ENCODE measurements at places on chromosomes 7 and 10.
A peak's percentile ranks its signal among the peaks of the same experiment; 100 is the strongest.

- no peak for DNase-seq
Measured at GRCh38 chr10:86878983-86879713, 78.3 kb downstream of the MMRN2 start.

- DNase-seq, result no peak
Measured at GRCh38 chr7:157745721-157746709, 409.2 kb downstream of the DNAJB6 start.

DNA sequence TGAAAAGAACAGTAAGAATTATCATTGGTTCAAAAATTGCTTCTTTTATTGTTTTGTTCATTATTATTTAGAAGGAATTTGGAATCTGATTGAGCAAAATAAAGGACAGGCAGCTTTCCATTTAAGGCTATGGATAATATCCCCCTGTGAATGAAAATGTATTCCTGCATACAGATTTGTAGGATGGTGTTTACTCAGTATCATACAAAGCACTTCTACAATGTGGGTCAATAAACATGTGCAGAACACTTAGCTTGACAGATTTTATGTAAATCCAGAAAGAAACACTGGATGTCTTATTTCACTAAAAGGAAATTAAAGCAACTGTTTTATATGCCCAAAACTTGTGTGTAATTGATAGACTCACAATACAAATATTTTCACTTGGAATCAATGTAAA, 189.7 kb downstream of the THSD7A start:
- no peak for DNase-seq

DNA sequence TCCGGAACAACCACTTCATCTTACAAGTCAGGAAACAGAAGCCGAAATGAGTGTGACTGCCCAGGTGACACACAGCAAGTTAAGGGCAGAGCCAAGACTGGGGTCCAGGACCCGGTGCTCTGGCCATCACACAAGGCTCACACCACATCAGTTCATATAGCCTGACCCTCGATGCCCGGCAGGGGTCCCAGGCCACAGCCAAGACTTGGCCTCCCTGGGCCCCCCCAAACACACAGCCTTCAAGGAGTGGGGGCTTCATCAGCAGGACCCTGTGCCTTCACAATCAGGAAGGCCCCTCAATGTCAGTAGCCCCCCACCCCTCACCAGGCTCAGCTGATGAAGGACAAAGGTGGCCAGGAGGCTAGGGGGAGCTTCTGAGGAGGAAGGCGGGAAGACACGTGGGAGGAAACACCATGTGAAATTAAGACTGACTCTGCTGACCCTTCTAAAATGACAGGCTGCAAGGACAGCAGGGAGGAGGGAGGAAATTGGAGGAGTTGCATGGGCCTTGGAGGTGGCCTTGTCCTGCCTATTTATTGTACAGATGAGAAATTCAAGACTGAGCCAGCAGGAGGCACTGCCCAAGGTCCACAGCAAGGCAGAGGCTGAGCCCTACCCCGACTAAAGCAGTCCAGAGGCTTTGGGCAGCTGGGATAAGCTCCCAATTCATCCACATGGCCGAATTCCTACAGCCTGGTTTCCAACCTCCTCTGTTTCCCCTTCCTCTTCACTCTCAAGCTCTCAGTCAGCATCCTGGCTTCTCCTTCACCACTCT, 216.1 kb upstream of the ZMIZ1 start:
- no peak for DNase-seq

- no peak for DNase-seq
Measured at GRCh38 chr10:91022390-91022789, 101.5 kb upstream of the ANKRD1 start.

DNA sequence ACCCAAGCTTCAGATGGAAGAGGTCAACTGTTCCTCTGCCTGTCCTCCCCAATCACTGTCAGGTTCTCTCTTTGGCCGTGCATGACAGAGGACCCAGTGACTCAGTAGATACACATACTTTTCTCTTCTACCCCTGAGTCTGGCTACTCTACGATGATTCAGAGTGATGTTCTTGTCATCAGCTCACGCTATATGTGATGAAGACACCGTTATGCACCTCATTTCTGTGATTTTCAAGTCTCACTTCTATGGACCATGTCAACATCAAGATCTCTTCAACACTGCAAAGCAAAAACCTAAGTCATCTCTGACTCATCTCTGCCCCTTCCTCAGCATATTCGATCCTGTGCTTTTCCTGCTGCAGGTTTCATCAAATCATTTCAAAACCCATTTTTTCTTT, 76.6 kb upstream of the DGKI start:
- DNase-seq, result no peak

- DNase-seq, result no peak
Measured at GRCh38 chr10:15236340-15236739, 67.8 kb upstream of the NMT2 start.

GRCh38 chr10:373015-373414, 237.8 kb downstream of the ZMYND11 start:
- peak; percentile 3 for DNase-seq

GRCh38 chr7:49596701-49597491, 176.5 kb upstream of the VWC2 start:
- DNase-seq, result no peak

GRCh38 chr7:44538093-44538797, 2.9 kb downstream of the NPC1L1 start:
- DNase-seq, result no peak

DNA sequence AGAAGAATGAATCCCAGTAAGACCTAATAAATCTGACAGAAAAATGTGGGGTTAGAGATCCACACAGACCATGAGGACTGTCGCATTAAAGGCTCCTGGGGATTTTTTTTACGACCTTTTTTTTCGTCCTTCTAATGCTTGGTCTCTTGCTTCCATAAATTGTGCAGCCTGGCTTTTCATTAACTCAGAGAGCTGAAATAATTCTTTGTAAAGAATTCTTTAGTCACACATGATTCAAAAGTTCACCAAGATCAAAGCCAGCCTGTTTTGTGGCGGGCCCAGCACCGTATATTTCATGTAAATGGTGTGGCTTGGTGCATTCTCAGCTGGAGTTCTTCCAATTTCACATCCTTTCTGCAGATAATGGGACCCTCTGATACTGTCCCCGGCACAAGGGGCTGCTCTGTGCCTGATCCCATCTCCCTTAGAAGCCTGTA, 206.6 kb upstream of the BMPER start:
- DNase-seq, result no peak

GRCh38 chr10:52232561-52233350, 81.3 kb upstream of the DKK1 start:
- no peak for DNase-seq

- no peak for DNase-seq
Measured at GRCh38 chr7:16548428-16548827, 21.8 kb downstream of the LRRC72 start.

DNA sequence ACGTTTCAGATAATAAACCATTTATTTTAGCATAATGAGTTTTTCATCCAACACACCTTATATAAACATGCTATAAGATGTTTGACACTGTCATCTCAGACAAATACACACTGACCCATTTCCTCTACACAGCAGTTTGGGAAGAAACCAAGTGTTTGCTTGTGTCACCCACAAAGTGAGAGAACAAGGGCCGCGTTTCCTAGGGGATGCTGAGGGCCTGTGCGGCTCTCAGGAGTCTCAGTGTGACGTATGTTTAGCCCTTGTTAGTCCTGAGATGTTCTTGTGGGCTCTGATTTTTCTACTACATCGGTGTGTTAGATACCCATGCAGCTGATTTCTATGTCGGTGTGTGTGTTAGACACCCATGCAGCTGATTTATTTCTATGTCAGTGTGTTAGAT, 266.3 kb downstream of the DIP2C start:
- DNase-seq, result no peak

- no peak for DNase-seq
Measured at GRCh38 chr7:108045154-108045553, 42.2 kb upstream of the LAMB1 start.
